ENCODE measurements at places on chromosomes 6 and 20.

DNA sequence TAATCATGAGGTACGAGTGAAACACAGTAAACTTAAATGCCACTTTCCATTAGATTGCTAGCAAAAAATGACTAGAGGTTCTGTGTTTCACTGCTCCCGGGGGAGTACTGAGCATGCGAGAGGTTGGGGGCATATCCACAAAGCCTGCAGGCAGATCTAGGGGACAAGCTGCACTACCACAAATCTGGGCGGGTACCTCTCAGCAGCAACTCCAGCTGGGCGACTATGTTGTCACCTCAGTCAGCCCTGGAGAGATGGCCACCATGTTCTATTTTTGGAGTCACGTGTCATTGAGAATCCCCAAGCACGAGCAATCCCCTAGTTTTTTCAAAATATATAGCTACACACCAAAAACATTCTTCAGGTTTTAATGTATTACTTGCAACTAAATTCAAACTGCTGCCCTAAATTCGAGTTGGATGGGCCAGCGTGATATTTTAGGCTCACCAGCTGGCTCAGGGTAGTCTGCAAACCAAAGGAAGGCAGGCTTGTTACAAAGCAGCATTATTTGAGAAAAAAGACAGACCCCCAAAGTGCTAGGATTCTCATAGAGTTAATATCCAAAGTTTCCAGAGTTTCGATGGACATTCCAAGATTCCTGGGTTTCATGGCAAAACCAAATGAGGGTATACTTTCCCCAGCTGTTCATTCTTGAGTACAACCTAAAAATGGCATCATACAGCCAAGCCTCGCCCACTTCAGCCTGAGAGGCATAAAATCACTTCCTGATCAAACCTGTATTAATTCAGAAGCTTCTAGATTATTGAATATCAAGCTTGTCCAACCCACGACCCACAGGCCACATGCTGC is 24.1 kb upstream of the MYLIP start:
- DNase-seq, result no peak

- no peak for DNase-seq
These were observed 332.3 kb downstream of the PLCB1 start for GRCh38 chr20:8464368-8464767.

DNA sequence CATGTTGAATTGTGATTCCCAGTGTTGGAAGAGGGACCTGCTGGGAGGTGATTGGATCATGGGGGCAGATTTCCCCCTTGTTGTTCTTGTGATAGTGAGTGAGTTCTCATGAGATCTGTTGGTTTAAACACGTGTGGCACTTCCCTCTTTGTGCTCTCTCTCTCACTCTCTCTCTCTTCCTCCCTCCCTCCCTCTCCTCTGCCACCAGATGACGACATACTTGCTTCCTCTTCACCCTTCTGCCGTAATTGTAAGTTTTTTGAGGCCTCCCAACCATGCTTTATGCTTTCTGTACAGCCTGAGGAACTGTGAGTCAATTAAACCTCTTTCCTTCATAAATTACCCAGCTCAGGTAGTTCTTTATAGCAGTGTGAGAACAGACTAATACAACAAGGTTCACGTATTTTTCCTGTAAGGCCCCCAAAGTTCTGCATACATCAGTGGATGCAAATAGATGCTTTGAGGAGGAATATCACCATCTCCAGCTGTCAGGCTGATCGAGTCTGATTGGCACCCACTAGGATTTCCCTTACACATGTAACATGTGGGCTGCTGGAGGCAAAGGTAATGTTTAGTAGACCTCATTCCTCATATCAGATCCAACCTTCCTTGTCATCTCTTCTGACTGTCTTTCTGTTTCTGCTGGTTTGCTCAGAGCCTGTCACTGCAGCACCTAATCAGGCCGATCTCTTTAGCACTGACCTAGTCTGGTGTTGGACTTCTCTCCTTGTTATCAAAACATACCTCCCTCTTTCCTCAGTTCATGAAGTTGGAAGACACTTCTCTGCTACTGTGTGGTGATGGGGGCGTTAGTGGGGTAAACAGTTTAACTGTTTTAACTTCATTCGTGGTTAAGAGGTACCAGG is 54.3 kb upstream of the BACH2 start:
- peak; percentile 57 for DNase-seq

DNA sequence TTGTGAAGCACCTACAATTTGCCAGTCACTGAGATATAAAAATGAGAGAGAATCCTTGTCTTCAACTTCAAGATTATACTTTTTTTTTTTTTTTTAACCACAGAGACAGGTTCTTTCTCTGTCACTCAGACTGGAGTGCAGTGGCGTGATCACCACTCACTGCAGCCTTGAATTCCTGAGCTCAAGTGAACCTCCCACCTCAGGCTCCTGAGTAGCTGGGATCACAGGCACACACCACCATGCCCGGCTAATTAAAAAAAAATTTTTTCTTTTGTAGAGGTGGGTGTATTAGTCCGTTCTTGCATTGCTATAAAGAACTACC is 51.6 kb upstream of the PMEPA1 start:
- DNase-seq, result no peak

DNA sequence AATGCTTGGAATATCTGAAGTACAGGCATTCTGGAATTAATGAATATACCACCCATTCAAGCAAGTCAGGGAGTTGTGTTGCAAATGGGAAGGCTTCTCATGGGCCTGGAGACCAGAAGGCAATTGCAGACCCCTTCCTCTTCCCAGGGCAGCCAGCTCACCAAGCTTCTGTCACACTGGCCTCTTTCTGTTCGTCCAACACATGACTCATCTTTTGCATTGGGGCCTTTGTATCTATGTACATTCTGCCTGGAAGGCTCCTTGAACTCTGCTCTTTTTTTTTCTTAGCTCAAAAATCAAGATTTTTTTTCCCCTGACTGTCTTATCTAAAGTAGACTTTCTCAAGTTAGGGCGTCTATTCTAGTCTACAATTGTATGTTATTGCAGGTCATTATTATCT is 132.9 kb upstream of the MYLIP start:
- DNase-seq, result no peak

DNA sequence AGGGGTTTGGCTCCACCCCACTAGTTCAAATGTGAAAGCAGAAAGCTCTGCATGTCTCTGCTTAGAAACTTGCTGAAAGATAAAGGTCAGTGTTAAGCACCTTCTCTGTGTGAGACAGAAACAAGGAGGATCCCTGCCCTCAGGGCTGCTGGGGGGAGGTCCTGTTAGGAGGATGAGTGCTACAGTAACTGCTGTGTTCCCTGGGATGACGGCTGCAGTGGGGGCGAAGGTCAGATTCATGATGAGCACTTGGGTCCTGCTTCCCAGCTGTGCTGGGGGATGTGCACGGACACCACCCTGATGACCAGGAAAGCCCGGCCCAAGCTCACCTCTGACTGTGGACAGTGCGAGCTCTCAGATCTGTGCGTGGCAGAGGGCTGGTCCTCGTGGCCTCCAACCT is 252.6 kb downstream of the DLL1 start:
- DNase-seq, result no peak

DNA sequence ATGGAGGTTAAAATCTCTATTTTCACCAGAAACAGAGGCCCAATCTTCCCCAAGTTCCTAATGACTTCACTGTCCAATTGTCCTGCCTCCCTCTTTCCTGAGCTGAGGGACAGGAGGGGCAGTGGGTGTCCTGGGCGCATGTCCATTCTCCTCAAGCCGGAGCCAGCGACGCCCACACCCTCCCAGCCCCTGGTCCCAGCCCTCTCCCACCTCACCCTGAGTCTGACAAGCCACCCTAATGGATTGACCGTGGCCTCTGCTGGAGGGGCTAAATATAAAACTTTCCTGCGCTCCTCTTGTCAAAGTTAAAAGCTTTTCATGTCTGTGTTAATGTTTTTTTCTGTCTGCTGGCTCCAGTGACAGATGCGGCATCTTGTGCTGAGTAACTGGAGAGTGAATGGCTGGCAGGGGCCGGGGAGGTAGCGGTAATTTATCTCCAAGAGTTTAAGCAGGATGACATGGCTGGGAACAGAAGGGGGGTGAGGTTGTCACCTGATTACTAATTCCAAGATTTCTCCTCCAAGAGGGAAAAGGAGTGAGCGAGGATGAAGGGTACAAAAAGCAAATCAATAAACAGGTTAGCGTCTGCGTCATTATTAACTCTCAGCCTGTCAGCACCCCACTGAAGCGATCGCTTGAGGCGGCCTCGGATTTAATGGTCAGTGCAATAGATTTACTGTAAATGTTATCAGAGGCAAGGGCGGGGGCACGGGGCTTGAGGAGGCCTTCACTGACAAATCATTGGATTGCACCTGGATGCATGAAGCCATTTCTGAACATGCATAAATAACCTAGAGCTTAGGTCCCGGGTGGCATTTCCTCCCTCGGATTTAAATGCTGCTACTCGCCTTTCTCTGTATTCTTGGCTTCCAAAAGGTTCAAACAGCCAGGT is 118.1 kb upstream of the MAFB start:
- no peak for DNase-seq

GRCh38 chr20:19241440-19241839 is 29.0 kb downstream of the SLC24A3 start:
- no peak for DNase-seq

GRCh38 chr20:48808382-48809034 is 19.3 kb downstream of the PREX1 start:
- DNase-seq, result no peak

DNA sequence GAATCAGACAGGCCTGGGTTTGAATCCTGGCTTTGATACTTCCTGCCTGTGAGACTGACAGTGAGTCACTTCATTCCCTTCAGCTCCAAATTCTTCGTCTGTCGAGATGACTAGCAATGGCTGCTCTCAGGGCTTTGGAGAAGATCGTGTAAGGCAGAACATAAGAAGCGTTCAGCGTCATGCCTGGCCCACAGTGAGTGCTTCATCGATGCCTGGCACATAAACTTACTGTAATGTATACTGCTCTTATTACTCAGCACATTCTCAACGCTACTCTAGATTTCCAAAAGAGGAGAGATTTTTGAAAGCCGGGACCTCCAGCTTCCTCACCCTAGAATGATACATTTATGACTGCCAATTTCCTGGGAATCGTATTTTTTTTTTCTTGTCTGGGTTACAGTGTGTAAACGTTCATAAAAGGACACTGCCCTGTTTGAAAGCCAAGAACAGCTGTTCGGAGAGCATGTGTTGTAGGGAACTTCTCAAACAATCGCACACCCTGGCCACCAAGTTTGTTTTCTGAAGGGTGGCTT is 16.2 kb upstream of the BCAS1 start:
- DNase-seq, result no peak

DNA sequence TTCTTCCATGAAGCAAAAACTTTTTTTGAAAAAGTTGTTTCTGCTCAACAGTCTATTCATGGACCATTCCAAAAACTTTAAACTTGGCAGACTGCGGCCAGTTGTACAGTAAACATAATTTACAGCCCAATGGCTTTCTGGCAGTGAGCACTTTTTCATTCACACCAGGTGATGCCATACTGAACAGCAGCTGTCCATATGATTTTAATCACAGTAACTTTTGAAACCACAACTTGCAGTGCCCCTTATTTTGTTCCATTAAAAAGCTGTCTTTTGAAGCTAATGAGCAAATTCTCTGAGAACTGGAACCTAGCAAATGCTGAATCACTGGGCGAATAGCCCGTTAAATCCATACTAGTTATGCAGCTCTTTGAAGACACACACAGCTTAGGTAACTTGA is 576.6 kb downstream of the PTPRT start:
- DNase-seq, result no peak

GRCh38 chr6:119891644-119892043 is 542.1 kb upstream of the MAN1A1 start:
- DNase-seq, result no peak

Measured in CD4-positive, alpha-beta T cell treated with Interleukin-6 for 4 hours (primary cell).